Fibroblast of villous mesenchyme (primary cell): ENCODE measurements at places on chromosomes 7 and 10.

DNA sequence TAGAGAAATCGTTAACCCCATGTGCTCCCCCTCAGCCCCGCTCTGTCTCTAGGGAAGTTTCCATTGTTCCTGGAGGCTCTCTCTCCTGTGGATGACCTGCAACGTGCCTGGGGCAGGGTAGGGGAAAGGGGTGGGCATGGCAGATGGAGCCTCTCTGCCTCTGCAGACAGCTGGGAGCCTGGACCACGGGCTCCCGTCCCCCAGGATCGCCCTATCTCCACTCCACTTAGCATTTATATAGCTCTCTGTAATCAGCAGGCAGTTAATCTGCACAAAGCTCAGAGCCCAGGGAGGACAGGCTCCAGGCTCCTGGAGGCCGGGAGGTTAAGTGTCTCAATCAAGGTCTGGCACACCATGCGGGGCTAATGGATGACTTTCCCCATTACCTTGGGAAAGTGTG is 369.7 kb downstream of the PLXNA4 start:
- no peak for DNase-seq

DNA sequence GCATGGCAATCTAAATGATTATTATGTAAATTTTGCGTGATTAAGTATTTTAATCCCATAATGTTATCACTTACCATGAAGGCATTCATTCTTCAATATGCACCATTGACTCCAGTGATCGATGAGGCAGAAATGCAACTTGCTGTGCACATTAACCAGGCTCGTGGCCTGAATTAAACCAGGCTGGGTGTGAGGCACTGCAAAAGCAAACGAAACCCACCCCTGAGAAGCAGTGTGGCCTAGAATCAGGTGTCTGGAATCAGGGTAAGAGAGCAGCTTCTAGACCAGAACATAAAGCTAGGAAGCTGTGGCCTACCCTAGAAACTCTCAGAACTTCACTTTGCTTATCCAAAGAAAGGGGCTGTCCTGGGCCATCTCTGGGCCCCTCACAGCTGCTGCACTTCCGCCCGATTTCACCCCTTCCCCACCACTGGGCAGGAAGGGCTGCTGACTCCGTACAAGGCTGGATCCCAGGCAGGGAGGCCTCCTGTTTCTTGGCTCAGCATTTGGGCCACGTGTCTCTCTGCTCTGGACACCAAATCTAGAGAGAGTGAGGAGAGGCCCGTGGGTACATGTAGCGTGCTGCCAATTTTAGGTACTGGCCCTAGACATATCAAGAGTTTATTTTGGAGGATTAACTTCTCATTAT is 4.4 kb downstream of the PTPRE start:
- no peak for DNase-seq

DNA sequence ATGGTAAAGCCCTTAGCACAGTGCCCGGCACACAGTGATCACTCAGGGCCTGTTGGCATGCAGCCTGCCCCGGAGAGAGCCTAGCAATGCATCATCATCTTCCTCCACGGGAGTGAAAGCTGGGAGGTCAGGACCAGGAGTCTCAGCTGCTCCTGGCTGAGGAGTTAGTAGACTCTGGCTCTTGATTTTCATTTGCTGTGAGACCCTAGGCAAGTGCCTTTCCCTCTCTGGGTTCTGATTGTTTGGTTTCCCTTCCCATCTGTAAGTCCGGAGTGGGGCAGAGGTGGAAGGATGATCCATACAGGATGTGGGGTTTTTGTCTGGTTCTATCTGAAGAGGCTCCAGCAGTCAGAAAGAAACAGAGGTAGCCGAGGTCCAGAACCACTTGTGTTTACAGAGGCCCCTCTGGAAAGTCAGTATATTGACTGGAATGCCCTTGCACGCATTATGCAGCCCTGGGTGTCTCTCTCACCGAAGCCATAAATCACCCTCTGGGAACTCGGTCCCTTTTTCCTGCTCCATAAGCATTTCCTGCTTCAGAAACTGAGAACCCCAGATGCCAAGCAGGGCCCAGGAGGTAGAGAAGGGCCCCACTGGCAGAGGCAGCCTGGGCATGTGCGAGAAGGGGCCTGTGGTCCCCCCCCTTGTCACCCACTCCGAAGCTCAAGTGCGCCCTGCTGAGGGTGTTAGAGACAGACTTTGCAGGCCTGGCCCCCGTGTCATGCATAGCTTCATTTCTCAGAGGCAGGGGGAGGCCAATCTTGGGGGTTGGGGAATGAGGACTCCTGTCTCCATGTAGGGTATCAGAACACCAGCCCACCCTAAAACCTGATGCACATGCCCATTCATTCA is 8.5 kb downstream of the UNC5B start:
- DNase-seq = no peak

GRCh38 chr10:46546591-46547540 is 9.6 kb downstream of the GPRIN2 start:
- DNase-seq = no peak

- no peak for DNase-seq
Measured at GRCh38 chr10:63173468-63174232, 40.5 kb downstream of the NRBF2 start.

- DNase-seq = no peak
Measured at GRCh38 chr7:33901199-33901598, 4.1 kb upstream of the BMPER start.

DNA sequence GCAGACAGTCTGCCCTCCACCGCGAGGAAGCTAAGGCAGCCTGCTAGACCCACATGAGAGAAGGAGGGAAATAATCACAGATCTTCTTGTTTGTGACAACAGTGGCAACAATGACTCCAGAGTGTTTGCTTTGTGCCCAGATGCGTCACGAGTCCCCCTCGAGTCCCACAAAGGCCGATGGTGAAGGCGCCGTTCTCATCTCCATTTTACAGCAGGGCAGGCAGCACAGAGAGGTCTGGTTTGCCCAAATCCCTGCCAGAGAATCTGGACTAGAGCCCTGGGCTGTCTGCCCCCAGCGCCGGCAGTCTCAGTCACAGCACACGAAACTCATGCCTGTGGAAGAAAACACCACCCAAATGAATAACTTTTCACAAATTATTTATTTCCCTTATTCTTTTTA is 38.1 kb downstream of the KIAA1549 start:
- DNase-seq = no peak

DNA sequence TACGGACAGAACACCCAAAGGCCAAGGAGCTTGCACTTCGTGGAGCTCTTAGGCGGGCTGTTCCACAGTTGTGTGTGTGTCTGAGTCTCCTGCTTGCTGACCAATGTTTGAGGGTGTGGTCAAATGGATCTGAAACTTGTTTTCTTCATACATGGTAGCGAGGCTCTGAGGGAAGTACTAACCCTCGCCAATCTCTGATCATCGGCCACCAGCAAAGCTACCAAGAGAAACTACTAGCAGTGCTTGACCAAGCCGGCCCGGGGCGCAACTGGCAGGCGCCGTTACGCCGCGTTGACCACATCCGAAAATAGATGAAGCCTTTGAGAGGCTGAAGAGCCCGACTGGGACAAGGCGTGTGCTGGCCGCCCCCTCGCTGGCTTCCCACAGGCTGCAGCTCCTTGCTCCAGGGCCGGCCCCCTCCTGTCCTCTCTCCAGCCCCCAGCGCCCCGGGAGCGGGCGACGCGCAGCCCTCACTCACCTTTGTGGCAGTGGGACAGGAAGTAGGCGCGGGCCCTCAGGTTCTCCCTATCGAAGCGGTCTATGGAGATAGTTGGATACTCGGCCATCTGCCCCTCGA is 384 bp downstream of the DCLRE1C start:
- DNase-seq = peak; percentile 63

- no peak for DNase-seq
Measured at GRCh38 chr7:154198481-154198880, 146.3 kb downstream of the DPP6 start.

GRCh38 chr10:124292911-124293615 is 125.7 kb downstream of the OAT start:
- DNase-seq = no peak

DNA sequence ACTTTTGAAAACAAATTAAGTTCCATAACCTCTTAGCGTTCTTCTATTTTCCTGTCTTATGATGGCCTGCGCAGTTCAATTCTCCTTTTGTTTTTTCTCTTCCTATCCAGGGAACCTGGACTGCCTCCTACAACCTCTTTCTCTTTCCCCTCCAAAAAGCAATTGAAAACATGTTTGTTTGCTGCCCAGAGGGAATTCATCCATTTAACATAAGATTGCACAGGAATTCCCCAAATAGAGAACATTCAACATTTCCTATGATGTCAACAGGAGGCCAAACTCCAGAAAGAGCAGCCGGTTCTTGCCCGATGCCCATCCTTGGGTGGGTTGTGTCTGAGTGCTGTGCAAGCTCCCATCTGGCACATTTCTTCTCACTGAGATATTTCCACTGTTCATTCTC is 94.2 kb upstream of the NRP1 start:
- no peak for DNase-seq

GRCh38 chr7:151899513-151900360 is 22.8 kb upstream of the PRKAG2 start:
- DNase-seq = no peak

DNA sequence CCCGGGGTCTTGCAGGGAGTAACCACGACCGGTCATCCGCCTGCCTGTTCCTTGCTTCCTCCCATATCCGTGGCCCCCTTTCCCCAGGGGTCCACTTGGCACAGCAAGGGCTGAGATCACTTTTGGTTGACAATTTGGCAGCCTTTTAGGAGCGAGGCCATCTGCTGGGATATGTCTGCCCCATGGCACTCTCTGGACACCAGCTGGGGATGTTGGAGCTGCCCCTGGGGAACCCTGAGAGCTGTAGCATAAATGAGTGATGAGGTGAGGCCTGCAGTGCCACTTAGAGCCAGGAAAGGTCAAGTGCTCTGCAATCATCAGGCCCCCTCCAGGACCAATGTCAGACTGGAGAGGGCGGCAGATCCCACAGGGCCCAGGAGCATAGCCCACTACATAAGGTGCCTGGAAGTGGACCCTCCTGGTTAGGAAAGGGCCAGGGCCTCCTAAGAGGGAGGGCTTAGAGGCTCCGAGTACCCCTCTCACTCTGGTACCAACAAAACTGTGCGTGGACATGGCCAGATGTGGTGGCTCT is 92.1 kb downstream of the HIP1 start:
- DNase-seq = no peak

DNA sequence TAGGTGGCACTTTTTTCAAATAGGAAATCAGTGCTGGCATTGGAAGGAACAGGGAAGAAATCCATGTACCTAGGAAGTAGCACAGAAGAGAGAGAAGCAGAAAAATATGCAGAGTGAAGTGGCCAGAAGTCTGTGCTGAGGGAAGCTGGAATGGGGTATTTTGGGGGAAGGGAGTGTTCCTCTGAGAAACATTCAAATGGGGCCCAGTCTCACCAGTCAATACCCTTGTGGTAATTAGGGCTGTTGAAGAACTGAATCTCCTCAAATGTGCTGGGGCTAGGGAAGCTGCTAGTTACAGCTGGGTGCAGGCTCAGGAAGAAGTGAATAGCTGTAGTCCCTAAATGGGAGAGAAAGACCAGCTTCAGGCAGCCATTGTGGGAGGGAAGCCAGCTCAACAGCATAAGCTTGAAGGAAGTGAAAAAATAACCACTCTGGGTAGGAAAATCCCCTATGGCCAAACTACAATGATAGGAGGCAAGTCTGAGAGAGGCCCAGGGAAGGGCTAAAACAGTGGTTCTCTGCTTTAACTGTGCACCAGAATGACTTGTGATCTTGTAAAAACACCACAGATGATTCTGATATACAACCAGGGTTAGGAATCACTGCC is 7.6 kb downstream of the NDST2 start:
- no peak for DNase-seq

GRCh38 chr10:70673043-70673928 is 980 bp downstream of the ADAMTS14 start:
- peak; percentile 68 for DNase-seq

DNA sequence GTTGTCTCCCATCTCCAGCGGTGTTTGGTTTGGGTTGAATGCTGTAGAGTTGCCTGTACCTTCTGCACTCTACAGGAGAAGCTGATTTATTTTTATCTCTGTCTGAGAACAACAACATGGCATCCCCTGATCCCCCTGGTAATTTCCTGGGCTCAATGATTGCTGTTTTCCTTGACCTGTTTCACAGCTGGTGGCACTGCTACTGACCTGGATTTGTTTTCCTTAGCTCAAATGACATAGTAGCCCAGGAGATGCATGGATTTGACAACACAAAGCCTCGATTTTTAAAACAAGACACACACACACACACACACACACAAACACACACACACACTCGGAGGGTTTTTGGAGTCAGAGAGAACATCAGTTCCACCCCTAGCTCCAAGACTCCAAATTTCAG is 301.6 kb downstream of the NRG3 start:
- no peak for DNase-seq

GRCh38 chr10:116292493-116292892 is 19.5 kb upstream of the GFRA1 start:
- DNase-seq = no peak

DNA sequence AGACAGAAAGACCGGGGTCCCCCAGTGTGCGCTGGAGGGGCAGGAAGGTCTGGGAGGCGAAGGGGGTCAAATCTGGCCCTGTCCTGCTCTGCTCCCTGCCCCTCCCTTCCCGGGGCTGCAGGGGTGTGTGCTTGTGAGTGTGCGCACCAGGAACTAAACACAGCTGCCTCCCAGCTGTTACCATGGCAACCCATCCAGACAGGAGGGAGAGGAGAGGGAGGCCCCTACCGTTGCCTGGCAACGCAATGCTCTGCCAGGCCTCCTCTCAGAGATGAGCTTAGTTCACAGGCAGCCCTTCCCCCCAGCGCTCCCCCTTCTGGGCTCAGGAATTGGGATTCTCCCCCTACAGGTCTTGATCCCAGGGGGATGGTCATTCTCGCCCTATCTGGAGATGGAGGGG is 6.1 kb downstream of the NYAP1 start:
- peak; percentile 93 for DNase-seq

- DNase-seq = no peak
Measured at GRCh38 chr10:51144161-51144781, 70.0 kb downstream of the PRKG1 start.

- no peak for DNase-seq
Measured at GRCh38 chr7:18771834-18772566, 276.5 kb downstream of the HDAC9 start.

GRCh38 chr10:69317626-69318105 is 39.4 kb downstream of the HK1 start:
- no peak for DNase-seq

GRCh38 chr7:114051871-114052331 is 133.1 kb upstream of the PPP1R3A start:
- no peak for DNase-seq

- DNase-seq = no peak
Measured at GRCh38 chr10:33570495-33570894, 236.0 kb upstream of the NRP1 start.

DNA sequence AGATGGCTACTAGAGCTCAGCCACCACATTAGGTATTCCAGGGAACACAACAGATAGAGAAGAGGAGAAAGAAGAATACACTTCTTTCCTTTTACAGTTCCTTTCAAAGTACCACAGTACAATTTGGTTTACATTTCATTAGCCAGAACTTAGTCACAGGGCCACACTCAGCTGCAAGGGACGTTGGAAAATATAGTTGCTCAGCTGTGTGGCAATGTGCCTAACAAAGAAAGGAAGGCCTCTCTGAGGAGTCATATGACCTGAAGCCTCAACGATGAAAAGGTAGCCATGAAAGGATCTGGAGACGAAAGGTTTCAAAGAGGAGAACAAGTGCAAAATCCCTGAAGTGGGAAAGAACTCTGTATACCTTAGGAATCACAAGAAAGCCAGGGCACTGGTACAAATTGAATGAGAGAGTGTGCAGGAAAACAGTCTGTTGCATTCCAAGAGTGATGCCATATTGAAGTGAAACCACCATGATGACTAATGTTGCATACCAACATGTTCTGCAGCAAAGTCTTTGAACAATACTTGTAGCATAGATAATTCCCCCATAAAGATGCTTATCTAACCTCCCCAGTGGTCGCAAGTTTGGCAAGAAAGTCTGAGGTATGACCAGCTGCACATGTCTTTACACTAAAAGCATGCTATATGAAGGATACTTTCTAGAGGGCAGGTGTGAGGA is 278.9 kb downstream of the HPSE2 start:
- peak; percentile 66 for DNase-seq

GRCh38 chr10:13741438-13741837 is 154.7 kb downstream of the PRPF18 start:
- no peak for DNase-seq
